Activated naive CD8-positive, alpha-beta T cell treated with anti-CD3 and anti-CD28 coated beads for 36 hours (primary cell): ENCODE measurements at places on chromosomes 1 and 21. TPM values are rescaled to one million over a fixed set of nuclear protein-coding genes. Genes with fewer than 3 reads are reported as not detected.

TM2D1 gene
- total RNA-seq = 24.7 TPM

LCE3E gene
- not detected for total RNA-seq

GNAT2 gene
- 0.91 TPM for total RNA-seq

ALPL gene
- total RNA-seq = not detected

TNFRSF25 gene
- 64.7 TPM for total RNA-seq

GRCh38 chr21:38505654-38506523 lies 7.6 kb upstream of the ERG start:
- no peak overlapping the region for H3K27ac ChIP-seq
- no peak for DNase-seq
- peaks cover 1% of the 10 kb centered on the region for H3K4me1 ChIP-seq
- peaks cover 49% of the 10 kb centered on the region for H3K27me3 ChIP-seq

DNA sequence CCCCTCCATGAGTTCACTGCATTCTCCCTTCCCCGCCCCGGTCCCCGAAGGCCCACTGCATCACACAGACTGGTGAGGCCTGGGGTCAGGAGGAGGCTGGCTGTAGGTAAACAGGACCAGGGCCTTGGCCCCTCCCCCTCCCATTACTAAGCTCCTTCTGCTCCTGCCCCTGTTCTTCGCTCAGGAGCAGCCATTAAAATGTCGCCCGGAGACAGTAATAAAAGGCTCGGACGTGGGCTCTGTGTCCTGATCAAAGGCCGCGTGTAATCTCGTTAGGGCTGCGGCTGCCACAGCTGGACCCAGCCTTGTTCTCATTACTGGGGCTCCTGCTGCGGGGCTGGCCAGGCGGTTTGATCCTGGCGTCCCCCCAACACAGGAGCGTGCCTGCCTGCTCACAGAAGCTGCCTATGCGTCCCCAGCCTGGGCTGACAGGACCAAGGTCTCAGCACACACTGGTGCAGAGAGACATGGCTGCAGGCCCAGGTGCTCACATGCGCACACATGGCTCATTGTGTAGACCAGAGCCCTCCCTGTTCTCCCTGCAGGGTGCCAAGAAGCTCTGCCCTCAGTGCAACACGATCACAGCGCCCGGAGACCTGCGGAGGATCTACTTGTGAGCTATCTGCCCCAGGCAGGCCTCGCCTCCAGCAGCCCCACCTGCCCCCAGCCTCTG lies 24.0 kb downstream of the TMEM53 start:
- no peak for DNase-seq
- H3K4me1 ChIP-seq = no peaks in the 10 kb centered on the region
- no peak overlapping the region for H3K27ac ChIP-seq
- no peaks in the 10 kb centered on the region for H3K36me3 ChIP-seq
- no peaks in the 10 kb centered on the region for H3K27me3 ChIP-seq

DNA sequence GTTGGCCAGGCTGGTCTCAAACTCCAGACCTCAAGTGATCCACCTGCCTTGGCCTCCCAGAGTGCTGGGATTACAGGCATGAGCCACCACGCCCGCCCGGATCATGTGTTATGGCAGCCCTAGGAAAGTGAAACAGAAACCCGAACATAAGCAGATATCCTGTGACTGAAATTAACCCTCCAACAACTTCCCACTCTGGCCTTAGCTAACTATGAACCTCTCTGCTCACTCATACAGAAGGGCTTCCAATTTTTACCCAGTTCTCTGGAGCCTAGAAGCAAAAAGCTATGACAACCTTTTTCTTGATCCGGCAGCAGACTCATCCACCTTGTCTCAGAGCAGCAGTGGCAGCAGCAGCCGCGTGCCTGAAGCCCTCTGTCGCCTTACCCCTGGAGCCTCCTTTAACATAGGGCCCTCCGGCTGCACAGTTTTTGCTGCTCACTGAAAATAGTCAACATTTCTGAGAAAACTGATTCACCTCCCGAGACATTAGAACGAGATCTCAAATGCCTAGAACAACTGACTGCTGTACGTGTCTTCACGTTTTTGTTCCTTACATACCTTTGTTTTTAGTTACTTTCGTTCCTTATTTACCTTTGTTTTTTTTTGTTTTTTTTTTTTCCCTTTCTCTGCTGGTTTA lies 9.3 kb downstream of the CBR1 start:
- H3K4me3 ChIP-seq = peak overlapping the region; percentile 61
- peak overlapping the region; percentile 91 for H3K27ac ChIP-seq
- peak; percentile 26 for DNase-seq
- H3K4me1 ChIP-seq = peaks cover 28% of the 10 kb centered on the region

DNA sequence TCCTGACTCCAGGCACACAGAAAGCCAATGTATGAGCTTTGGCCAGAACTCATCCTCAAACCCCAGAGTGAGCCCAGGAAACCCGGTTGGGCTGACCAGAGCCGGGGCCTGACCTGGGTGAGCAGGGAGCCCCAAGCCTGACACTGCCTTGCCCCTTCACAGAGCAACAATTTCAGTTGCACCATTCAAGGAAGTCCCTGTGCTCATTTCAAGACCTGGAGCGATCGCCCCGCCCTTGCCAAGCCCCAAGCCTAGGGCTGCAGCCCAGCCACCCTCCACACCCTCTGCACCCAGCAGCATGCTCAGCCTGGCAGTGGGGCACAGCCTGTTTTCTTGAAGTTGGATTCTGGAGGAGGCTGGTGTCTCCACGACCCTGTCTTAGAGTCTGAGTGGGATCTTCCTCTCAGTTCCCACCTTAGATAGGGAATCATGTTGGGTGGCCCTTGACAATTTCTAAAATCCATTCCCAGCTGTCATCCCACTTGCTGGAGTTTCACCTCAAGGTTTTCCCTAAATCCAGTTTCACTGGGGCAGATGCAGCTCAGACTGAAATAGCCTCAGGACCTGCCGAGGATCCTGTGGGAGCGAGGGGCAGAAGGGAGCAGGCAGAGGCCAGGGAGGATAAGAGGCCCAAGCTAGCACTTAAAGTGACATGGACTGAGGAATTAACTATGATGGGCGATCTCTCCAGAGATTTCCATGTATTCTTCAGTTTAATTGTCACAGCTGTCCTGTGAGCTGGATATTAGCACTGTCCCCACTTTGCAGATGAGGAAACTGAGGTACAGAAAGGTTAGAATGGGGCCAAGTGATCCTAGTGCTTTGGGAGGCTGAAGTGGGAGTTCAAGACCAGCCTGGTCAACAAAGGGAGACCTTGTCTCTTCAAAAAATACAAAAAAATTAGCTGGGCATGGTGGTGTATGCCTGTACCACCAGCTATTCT lies 2.5 kb downstream of the NBL1 start:
- H3K4me3 ChIP-seq = no peak overlapping the region
- no peak overlapping the region for H3K27ac ChIP-seq
- DNase-seq = no peak
- H3K36me3 ChIP-seq = no peaks in the 10 kb centered on the region
- peaks cover 32% of the 10 kb centered on the region for H3K4me1 ChIP-seq
- H3K27me3 ChIP-seq = peaks cover 13% of the 10 kb centered on the region

DNA sequence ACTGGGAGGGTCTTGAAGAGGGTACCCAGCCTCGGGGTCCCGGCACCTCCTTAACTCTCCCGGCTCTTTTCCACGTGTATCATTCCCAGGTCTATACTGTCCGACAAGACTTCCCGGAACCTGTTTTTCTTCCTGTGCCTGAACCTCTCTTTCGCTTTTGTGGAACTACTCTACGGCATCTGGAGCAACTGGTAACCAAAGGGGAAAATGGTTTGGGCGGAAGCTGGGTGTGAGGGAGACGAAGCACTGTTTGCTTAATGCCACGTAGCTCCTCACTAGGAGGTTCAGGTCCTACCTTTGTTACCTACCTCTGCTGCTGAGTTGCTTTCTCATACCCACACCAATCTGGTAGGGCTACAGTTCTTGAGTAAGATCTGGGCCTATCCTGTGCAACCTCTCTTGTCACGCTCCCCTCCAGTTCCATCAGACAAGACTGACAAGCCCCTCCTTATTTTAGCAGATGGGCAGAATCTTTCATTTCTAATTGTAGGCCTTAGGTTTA lies 642 bp downstream of the SLC30A7 start:
- H3K27me3 ChIP-seq = no peaks in the 10 kb centered on the region
- DNase-seq = peak; percentile 69
- H3K4me1 ChIP-seq = peaks cover 48% of the 10 kb centered on the region

DNA sequence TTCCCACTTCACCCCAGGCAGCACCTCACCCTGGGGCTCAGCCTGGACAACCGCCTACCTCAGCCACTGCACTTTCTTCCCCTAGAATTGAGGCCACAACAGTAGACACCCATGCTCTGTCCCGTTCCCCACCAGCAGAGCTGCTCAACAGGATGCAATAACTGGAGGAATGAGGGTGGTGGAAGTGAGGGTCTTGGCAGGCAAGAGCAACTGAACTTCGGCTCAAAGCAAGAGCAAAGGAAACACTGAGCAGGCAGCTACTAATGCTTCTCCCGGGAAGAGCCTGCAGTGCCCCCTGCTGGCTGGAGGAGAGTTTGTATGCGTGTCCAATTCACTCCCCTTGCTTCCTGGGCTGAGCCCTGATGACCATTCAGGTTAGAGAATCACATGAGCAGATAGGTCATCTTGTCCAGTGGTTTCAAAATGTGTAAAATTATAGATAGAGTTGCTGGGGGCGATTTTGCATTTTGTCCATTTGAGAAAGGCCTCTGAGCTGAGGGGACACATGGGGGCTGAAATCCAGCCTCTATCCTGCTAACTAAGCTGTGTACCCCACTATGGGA lies 13.9 kb downstream of the NT5C1A start:
- peak overlapping the region; percentile 42 for H3K4me3 ChIP-seq
- H3K27me3 ChIP-seq = peaks cover 15% of the 10 kb centered on the region
- no peaks in the 10 kb centered on the region for H3K36me3 ChIP-seq
- no peak overlapping the region for H3K27ac ChIP-seq
- peaks cover 11% of the 10 kb centered on the region for H3K4me1 ChIP-seq
- peak; percentile 74 for DNase-seq

DNA sequence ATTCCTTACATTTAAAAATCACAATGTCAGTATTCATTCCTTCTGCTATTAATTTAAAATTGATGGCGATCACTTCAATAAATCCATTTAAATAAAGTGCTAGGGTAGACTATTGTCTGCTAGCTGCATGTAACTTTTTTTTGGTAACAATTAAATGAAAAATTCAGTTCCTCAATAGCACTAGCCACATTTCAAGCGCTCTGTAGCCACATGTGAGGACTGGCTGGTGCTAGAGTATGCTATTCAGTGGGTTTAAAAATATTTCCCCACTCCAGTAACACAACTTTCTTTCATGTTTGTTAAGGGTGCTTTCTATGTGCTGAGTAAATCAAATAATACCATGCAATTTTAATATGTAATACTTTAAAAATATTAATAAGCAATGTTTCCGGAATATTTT lies 108.2 kb downstream of the LTN1 start:
- peak overlapping the region; percentile 93 for H3K4me3 ChIP-seq
- DNase-seq = no peak
- H3K27me3 ChIP-seq = peaks cover 4% of the 10 kb centered on the region
- peak overlapping the region; percentile 99 for H3K27ac ChIP-seq

DNA sequence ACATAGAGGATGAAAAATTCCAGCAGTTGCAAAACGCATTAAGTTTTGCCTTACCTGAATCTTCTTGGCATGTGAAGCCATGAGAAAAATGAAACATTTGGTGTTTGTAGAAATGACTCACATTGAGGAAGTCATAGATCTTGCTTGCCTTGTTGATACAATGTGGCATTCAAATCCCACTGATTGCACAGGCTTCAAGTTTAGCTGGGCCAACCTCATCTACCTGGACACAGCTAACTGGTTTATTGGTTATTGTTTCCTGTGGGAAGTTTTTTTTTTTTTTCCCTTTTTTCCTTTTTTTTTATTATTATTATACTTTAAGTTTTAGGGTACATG lies 168.9 kb upstream of the C21orf91 start:
- H3K27ac ChIP-seq = no peak overlapping the region
- DNase-seq = no peak
- H3K36me3 ChIP-seq = no peaks in the 10 kb centered on the region
- no peaks in the 10 kb centered on the region for H3K4me1 ChIP-seq
- no peaks in the 10 kb centered on the region for H3K27me3 ChIP-seq

DNA sequence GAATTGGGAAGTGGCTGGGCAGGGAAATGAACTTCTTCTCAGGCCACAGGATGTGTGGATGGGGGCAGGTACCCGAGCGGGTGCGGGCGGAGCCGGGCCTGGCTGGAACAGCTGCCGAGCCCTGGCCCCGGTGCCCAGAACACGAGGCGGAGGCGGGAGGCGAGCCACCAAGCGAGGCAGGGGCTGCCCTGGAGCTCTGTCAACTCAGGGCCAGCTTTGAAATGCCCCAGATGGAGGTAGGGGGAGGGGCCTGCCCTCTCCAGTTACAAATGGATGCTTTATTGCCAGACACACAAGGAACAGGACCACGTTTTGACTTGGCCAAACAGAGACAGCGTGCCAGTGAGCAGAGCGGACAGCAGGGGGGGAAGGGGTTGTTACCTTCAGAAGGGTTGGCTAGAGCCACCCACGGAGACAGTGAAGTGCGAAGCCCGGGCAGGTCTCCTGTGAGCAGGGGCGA lies 240.4 kb downstream of the SDCCAG8 start:
- H3K4me3 ChIP-seq = no peak overlapping the region
- H3K27me3 ChIP-seq = no peaks in the 10 kb centered on the region
- H3K27ac ChIP-seq = peak overlapping the region; percentile 45
- H3K4me1 ChIP-seq = peaks cover 6% of the 10 kb centered on the region

DNA sequence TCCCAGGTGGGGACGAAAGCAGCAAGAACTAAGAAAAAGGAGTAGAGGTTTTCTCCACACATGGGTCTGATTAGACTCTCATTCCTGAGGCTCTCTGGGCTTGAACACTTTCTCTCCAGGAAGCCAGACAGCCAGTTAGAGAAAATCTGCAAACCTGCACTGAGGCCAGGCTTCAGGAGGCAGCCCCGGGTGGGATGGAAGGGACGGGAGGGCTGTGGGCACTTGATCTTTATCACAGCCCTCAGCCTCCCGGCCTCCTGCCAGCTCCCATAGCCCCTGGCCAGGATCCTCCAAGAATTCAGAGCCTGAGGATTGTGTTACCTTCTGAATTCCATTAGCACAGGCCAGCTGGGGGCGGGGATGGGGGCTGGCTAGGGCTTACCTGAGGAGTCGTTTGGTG lies 40.1 kb downstream of the SERTAD4 start:
- H3K27ac ChIP-seq = no peak overlapping the region
- no peak for DNase-seq
- H3K4me1 ChIP-seq = no peaks in the 10 kb centered on the region
- H3K27me3 ChIP-seq = peaks cover 11% of the 10 kb centered on the region
- H3K36me3 ChIP-seq = no peaks in the 10 kb centered on the region

DNA sequence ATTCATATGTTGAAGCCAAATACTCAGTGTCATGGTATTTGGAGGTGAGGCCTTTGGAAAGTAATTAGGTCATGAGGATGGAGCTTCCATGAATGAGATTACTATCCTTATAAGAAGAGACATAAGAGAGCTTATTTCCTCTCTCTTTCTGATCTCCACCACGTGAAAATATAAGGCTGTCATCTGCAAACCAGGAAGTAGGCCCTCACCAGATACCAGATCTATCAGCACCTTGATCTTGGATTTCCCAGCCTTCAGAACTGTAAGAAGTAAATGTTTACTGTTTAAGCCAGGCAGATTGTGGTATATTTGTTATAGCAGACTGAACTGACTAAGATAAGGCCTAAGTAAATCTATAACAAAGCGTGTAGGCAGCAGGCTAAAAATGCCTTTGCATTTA lies 25.3 kb downstream of the RBM11 start:
- DNase-seq = no peak
- H3K27me3 ChIP-seq = no peaks in the 10 kb centered on the region
- no peak overlapping the region for H3K4me3 ChIP-seq
- H3K36me3 ChIP-seq = no peaks in the 10 kb centered on the region
- H3K4me1 ChIP-seq = peaks cover 8% of the 10 kb centered on the region

- H3K36me3 ChIP-seq = peaks cover 12% of the 10 kb centered on the region
- H3K4me3 ChIP-seq = no peak overlapping the region
- no peaks in the 10 kb centered on the region for H3K27me3 ChIP-seq
- H3K27ac ChIP-seq = peak overlapping the region; percentile 11
- peak; percentile 39 for DNase-seq
- peaks cover 69% of the 10 kb centered on the region for H3K4me1 ChIP-seq
These were observed 9.2 kb downstream of the RPS6KA1 start for GRCh38 chr1:26538480-26539412.
